ENCODE measurements at places on chromosomes 12 and 14.

- DNase-seq, result no peak
These were observed 52.1 kb downstream of the STON2 start for GRCh38 chr14:81348061-81348460.

DNA sequence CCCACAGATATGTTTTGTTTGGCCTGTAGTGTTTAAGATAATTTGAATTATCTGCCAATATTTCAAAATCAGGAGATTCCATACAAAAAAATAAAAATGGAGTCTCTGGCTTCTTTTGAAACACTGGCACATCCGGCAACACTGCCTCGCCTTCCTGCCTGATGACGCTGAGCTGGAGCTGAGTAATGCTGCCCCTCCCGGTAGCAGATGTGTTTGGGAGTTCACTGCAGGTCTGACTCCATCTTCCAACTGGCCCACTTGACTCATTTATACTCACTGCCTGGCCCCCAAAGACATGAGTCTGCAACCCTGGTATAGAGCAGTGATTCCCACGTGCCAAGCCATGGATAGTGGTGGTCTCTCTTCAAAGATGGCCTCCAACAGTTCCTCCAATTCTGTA lies 7.4 kb downstream of the CIT start:
- DNase-seq, result no peak

DNA sequence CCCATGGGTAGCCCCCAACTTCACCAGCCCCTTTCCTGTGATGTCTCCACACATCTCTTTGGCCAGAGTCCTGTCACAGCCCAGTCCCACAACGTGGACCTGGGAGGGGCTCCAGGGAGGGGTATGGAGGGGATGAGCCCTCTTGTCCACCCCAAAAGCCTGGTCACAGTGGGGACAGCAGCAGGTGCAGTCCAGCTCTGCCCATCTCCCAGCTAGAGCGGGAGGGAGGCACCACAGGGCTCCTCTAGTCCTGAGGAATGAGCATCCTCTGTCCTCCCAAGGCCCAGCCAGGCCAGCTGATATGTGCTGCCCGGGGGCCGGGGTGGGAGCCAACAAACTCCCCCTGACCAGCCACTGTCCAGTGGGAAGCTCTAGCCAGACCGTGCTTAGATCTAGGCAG lies 43.5 kb upstream of the EIF5 start:
- DNase-seq, result no peak

GRCh38 chr12:58668233-58668632 lies 252.1 kb downstream of the LRIG3 start:
- DNase-seq, result no peak

GRCh38 chr12:4825011-4825858 lies 84.5 kb upstream of the KCNA1 start:
- DNase-seq, result no peak

DNA sequence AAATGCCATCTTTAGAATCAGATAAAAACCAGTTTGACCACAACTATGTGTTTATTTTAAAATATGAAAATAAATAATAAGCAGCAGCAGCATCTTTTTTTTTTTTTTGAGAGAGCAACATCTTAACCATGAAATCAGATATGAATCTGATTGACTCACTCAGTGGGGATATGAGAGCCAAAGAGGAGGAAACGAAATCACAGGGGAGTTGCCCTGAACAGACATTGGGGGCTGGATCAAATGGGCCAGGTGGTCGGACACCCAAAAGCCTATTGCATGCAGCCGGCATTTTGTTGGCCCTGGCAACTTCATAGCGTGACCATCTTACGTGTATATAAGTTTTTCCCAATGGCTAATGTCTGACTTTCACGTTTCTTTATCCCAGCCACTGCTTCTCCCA lies 321.1 kb downstream of the NPAS3 start:
- no peak for DNase-seq

DNA sequence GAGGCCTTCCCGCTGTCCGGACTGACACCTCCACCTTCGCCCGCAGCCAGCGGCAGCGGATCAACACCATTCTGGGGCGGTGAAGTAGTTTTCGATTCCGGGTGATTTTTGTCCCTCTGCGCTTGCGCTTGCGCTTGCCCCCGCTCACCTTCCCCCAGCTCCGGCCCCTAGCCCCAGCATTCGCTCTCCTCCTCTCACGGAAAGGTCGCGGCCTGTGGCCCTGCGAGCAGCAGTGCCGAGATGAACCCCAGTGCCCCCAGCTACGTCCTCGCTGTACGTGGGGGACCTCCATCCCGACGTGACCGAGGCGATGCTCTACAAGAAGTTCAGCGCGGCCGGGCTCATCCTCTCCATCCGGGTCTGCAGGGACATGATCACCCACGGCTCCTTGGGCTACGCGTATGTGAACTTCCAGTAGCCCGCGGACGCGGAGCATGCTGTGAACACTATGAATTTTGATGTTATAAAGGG lies 22.7 kb upstream of the SRGAP1 start:
- DNase-seq, result no peak

GRCh38 chr14:100117026-100117425 lies 42.4 kb downstream of the DEGS2 start:
- no peak for DNase-seq

DNA sequence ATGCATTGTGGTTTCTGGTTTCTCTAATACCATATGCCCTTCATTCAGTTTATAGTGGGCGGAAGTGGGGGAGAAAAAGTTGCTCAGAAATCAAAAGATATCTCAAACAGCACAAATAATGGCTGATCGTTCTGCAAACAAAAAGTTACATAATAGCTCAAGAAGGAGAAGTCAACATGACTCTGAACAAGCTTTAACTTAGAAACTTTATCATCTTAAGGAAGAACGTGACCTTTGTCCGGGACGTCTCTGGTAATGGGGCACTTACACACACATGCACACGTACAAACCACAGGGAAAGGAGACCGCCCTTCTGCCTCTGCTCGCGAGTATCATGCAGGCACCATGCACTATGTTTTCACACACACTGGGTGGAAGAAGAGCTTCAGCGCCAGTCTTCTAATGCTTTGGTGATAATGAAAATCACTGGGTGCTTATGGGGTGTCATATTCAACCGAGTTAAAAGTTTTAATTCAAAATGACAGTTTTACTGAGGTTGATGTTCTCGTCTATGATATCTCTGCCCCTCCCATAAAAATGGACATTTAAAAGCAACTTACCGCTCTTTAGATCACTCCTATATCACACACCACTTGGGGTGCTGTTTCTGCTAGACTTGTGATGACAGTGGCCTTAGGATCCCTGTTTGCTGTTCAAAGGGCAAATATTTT lies 4.7 kb downstream of the FOS start:
- DNase-seq, result no peak

GRCh38 chr12:104583301-104583700 lies 126.6 kb downstream of the CHST11 start:
- no peak for DNase-seq

DNA sequence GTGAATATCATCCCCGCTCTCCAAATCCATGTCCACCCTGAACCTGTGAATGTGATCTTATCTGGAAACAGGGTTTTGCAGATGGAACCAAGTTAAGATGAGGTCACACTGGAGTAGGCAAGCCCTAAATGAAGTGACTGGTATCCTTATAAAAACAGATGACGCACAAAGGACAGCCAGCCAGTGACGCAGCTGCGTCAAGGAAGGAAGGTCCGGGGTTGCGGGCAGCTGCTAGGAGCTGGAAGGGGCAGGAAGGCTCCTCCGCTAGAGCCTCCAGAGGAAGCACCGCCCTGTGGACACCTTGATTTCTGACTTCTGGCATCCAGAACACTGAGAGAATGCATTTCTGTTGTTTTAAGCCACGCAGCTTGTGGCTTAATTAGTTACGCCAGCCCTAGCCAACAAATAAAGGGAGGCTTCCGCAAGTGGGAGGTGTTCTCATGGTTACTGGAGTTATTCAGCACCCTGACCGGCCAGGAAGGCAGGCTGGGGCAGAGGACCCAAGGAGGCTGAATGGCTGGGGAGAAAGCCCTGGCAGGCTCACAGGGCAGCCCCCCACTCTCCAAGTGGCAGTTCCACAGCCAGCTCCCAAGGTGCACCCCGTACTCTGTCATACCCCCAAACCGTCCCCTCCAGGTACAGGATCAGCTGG lies 127.6 kb upstream of the NCOR2 start:
- no peak for DNase-seq

DNA sequence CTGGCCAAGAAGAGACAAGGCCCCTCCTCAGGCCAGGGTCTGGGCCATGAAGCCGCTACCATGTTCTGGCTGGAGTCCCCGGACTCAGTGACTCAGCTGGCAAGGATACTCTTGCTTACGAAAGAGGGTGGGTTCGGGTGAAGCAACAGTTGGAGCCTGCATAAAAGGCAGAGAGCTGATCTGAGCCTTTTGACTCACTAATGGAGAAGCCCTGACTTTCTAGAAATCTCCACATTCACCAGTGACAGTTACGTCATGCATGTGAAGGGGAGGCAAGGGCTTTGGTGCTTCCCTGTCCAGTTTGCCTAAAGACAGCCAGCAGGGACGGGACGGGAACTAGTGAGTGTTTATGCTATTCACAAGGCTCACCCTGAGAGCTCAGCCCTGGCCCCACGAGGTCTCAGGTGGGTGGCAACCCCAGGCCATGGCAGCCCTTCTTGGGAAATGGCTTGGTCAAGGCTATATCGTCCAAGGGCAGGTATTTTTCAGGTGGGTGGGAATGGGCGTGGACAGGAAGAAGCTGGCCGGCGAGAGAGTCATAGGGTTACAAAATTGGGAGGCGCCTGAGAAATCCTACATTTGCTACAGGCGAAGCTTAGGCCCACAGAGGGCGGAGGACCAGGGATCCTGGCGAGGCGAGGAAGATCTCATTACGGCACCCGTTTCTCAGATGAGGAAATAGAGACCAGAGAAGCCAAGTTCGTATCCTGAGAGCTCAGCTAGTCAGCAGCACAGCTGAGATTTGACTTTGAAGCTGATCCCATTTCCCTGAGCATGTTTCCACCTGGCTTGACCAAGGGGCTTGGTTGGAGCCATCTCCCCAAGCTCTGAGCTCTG lies 314.6 kb downstream of the BCL11B start:
- DNase-seq, result no peak

- no peak for DNase-seq
These were observed 8.7 kb downstream of the CCND2 start for GRCh38 chr12:4282103-4282891.

GRCh38 chr12:6667559-6668210 lies 4.8 kb upstream of the ING4 start:
- DNase-seq, result no peak

DNA sequence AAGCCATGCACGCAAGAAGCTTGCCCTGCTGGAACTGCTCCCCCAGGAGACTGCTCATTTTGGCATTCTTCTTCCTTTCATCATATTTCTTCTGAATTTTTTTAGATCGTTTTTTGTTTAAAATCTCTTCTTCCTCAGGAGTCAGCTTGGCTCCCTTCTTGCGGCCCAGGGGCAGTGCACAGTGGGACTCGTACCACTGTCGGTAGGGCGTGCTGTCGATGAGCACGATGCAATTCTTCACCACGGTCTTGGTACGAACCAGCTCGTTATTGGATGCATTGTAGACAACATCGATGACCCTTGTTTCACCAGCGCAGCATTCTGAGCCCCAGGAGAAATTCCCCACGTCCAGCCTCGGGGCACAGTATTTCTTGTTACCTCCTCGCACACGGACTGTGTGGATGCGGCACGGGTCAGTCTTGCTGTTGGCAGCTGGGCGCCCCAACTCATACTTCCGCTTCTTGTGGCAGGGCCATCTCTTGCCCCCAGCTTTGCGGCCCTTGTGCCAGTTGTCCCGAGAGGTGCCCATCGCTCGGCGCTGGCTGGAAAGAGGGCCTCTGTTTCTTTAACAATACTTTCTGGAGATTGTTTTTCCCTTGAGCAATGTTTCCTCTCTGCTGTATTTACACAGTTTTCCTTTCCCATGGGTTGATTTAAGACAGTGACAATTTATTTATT lies 452.4 kb downstream of the TMEM121 start:
- no peak for DNase-seq

DNA sequence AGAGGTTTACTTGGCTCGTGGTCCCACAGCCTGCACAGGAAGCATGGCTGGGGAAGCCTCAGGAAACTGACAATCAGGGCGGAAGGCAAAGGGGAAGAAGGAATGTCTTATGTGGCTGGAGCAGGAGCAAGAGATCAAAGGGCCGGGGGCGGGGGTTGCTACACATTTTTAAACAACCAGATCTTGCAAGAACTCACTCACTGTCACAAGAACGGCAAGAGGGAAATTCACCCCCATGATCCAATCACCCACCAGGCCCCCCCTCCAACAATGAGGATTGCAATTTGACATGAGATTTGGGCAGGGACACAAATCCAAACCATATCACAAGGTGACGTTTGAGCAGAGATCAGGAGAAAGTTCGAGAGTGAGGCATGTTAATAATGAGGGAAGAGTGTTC lies 163.7 kb upstream of the RPH3A start:
- no peak for DNase-seq

DNA sequence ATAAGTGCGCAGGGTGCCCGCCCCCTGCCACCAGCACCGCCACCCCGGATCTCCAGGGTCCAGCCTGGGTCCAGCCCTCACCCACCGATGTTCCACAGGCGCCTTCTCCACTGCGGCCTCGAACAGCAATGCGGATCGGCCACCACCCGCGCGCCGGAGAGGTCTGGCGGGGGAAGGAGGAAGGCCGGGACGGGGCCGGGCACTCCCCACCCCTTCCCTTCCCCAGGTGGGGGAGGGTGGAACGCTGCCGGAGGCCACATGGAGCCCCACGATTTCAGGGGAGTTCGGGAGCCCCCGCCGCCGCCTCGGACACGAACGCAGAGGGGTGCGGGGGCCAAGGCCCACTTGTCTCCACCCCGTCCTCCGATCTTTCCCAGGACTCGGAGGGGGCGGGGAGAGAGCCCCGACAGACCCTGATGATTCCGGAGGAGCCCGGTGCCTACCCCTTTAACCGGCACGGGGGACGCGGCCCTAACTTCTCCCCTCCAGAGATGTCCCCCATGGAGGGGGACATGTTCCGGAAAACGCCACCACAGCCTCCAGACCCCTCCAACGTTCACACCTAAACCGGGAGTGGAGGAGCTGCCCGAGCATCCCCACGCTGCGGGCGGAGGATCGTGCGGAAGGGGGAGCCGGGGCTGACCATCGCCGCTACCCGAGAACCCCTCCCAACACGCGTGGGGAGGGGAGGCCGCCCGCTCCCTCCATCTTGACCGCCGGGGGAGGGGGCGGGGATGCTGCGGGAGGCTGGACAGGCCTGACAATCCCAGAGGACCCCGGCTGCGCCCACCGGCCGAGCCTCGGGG lies 1.1 kb downstream of the ATXN2 start:
- peak; percentile 0 for DNase-seq

DNA sequence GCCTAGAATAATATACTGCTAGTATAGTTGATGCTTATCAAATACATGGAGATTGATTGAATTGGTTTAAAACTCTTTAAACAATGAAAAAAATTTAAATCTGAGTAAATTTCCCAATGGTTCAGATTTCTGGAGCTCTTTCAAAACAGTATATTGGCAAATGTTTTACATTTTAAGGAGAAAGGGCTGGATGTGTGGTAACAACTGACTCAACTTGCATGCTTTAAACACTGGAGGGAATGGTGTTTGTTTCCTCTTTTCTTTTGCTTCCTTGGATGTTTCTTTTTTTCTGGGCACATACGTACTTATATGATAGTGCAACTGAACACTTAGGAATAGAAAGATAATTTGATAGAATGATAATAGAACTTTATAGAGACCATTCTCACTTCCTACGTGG lies 73.8 kb upstream of the RFX4 start:
- DNase-seq, result no peak

- DNase-seq, result no peak
These were observed 183.8 kb downstream of the PPM1H start for GRCh38 chr12:62750941-62751809.

Data from activated CD4-positive, CD25-positive, alpha-beta regulatory T cell treated with anti-CD3 and anti-CD28 coated beads, Interleukin-2, amount 50 U/mL, for 16 hours (primary cell).